NCI-H2171 treated with DMSO at 0.1 percent for 48 hours (cell line): ENCODE measurements at places on chromosomes 3 and 15.

- no peak for DNase-seq
Observed at GRCh38 chr3:175857666-175858270, 998.6 kb downstream of the NAALADL2 start.

DNA sequence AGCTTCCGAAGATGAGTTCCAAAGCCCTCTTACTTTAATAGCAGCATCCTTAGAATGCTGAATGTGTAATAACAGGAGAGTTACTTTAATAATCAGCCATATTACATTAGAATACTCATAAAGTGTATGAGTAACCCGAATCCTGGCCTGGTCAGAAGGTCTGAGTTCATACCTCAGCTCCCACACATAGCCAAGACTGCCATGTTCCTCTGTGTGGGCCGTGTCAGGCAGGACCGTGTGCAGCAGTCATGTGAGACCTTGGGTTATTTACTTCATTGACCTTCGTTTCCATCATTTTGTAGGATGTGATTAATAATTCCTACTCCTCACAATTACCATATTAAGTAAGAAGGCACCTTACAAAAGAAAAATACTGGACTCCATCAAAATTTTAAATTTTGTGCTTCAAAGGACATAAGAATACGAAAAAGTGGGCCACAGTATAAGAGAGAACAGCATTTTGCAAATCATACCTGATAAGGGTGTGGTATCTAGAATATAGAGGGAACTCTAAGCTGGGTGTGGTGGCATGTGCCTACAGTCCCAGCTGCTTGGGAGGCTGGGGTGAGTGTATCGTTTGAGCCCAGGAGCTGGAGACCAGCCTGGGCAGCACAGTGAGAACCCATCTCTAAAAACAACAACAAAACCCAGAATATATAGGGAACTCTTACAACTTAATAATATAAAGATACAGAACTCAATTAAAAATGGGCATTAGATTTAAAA lies 163.4 kb downstream of the ATG7 start:
- no peak for DNase-seq

DNA sequence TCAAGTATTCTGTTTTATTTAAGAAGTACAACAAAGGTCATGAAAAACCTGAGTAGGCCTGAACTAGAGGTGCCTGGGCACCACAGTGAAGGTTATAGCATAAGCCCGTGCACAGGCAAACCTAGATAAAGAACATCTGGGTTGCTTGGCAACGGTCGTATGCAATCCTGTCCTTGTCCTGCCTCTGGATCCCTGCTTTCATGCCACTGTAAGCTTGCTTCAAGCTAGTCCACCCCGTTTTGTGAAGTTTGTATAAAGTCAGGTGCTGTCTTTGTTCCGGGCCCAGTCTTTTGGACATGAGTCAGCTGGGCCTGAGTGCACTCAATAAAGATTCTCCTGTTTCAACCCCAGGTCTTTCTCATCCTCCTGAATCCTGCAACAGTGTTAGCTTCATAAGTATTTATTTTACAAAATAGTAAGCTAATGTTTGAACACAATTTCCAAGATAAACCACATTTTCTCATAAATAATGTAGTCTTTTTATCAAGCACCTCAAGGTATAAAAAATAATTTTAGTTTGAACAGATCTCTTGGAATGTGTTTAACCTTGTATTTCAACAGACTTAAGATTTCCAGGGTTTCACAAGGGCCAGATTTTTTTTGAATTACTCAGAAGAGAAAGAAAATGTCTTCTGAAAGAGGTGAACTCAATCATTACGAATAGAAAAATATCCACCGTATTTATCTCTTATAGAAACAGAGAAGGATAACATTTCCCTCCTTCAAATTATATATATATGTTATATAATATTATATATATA lies 14.3 kb upstream of the SLC9C1 start:
- DNase-seq, result peak; percentile 83

DNA sequence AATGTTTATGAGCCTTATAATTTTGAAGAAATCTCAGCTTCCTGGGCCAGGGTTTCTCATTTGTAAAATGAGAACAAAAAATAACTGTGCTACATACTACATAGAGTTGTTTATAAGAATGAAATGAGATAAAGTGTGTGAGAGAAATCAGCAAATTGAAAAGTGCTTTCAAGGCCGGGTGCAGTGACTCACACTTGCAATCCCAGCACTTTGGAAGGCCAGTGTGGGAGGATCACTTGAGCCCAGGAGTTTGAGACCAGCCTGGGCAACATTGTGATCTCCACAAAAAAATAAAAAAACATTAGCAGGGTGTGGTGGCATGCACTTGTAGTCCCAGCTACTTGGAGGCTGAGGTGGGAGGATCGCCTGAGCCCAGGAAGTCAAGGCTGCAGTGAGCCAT lies 22.4 kb downstream of the FOXB1 start:
- no peak for DNase-seq

- DNase-seq, result no peak
Observed at GRCh38 chr3:117407317-117407716, 697.7 kb downstream of the TUSC7 start.

- DNase-seq, result no peak
Observed at GRCh38 chr3:149575213-149575960, 82.4 kb downstream of the WWTR1 start.

- DNase-seq, result no peak
Observed at GRCh38 chr15:40976819-40977218, 23.5 kb downstream of the CHAC1 start.

DNA sequence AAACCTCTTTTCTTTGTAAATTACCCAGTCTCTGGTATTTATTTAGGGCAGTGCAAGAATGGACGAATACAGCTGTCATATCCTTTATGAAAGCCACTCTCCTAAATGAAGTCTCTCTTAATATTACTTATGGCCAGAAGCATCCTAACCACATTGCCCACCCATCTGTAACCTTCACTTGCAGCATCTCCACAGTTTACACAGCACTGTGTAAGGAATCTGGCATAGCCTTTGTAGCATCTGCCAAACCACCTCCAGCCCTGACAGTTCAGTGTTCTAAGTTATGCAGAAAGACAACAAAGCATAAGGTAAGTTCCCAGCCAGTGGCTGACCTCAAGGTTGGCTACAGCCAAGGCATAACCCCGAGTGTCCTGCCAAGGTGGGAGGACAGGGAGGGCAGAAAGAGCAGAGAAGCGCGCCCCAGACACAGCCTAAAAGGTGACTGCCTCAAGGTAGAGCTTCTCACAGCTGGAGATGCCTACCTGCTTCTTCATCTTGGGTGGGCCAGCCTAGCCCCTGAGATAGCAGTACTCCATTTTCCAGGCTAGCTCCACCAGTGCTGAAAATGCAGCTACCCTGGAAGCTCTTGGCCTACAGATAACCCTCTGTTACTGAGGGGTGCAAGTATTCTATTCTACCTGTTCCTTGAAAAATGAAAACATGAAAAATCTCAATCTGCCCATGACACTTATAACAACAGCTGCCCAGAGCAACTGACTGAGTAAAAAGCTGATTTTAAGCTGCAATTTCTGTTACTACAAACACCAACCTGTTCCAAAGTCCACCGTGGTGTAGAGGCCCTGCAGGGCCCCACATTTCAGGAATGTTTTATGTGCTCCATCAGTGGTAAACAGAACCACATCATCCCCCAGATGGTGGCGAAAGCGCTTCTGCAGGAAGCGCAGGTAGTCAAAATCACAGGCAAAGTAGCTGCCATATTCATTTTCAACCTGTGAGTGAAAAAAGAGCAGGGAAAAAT lies 39.3 kb downstream of the GLB1 start:
- DNase-seq, result no peak

- DNase-seq, result peak; percentile 52
Observed at GRCh38 chr3:112681822-112682325, 40.9 kb upstream of the CCDC80 start.

DNA sequence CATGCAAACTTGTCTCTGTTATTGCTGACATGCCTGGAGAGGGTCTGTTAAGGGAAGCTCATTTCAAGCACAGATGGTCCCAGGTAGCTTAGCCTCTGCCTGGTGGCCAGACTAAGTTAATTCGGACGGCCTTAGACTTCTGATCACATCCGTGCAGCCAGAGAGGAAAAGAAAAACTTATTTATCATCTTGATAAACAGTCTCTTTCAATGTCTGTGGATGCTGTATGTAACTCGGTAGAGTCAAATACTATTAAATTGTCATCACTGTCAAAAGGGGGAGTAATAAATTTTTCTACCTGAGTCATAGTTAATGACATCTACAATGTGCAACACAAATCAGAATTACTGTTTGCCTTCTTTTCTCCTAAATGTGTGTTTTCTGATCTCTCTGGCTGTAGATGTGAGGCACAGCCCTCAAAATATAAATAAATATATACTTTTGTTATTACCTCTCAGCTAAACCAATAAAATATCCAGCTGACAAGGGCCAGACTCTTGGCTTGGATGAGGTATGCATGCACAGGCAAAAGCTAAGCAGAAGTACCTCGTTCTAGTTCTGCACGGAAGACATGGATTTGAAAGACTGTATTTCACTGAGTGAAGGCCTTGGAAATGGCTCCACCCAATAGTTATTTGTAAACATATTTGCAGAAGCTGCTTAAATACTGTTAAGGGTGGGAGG lies 530.0 kb downstream of the TAFA4 start:
- no peak for DNase-seq

DNA sequence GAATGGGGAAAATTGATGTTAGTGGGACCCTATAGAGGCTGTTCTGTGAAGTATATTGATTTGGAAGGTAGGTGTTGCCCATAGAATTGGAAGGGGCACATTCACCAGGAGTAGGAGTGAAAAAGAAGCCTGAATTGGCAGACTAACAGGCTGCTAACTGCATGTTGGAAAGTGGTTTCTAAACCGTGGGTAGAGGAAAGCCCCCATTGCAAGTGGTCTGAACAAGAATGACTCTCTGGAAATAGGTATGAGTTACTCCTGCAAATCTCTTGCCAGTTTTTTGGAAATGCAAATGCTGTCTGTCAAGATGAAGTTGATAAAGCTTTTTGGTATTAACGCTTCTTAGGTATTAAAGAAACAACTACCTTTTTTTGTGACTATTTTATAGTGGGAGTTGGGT lies 3.5 kb downstream of the UBE2E1 start:
- no peak for DNase-seq

DNA sequence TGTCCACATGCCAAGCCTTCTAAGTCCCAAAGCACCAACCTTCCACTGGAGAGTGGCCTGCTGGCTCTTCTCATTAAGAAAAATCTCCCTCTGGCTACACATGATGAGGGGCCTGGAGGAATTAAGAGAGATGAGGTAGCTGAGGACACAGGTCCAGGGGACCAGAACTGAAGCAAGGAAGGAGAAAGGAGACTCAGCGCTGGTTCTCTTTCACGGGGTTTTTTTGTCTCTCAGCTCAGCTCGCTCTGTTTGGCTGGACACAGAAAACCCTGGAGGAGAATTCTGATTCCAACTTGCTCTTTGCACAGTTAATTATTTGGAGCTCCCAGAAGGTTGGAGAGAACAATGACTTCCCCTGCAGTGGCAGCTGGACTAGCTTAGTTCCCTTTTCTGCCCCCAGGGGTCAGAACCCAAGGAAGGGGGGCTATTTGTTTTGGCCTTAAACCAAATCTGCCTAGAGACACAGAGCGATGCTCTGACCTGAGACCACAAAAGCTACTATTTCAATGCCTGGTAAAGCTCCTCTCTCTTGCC lies 507.6 kb downstream of the FHIT start:
- no peak for DNase-seq

GRCh38 chr3:155869691-155870090 lies 759 bp upstream of the GMPS start:
- DNase-seq, result no peak

DNA sequence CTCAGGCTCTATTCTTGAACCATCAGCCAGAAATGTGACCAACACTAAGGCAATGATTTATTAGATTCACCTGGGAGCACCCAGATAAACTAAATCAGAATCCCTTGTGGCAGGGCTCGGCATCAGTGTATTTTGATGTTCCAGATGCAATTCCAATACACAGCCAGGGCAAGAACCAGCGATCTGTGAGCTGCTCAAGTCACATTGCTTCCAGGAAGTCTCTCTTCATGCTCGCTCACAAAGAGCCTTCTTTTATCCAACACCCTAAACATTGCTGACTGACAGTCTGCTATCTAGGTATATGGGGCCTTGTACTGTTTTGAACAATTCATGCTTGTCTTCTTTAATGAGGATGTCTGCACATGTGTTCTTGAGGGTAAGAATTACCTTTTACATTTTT lies 40.9 kb upstream of the GOLGA8J start:
- no peak for DNase-seq

DNA sequence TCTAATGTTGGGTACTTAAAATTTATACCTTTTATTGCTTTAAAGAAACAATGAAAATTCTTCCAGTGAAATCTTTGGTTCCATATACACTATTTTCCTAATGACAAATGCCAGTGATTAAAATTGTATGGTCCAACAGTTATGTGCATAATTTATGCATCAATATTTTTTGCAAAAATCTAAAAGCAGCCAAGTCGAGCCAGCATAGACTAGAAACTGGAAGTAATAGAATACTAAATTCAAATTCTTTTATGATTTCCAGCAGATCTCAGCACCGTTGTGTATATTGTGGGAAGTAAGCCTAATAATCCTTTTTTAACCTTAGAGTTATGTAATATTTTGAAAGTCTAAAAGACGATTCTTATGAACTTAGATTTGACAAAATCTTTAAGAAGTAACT lies 652.0 kb upstream of the GOLIM4 start:
- DNase-seq, result no peak
